BJ (cell line): ENCODE measurements at places on chromosomes 5 and 9.

DNA sequence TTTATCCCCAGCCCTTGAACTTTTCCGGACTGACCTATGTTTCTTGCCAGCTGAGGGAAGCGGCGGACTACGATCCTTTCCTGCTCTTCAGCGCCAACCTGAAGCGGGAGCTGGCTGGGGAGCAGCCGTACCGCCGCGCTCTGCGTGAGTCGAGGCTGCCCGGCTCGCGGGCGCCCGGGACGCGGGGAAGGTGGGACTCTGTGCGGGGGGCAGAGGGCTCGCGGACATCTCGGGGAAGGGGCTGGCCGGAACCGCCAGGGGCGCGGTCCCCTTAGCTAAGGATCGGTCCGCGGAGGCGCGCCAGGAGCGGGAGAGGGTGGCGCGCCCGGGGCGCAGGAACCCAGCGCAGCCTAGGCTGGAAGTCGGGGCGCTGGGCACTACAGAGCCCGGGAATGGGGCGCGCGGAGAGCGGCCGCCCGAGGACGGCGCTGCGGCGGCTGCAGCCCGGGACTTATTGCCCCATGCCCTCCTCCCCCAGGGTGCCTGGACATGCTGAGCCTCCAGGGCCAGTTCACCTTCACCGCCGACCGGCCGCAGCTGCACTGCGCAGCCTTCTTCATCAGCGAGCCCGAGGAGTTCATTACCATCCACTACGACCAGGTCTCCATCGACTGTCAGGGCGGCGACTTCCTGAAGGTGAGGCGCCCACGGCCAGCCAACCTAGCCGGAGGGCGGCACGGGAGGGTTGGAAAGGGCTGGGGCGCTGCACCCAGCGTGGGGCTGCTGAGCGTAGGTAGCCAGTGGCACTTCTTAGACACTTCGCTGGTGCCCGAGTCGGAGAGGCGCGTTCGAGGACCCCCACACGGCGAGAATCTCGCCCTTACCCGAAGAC is 922 bp downstream of the CRHBP start:
- DNase-seq = no peak

- DNase-seq = no peak
Measured at GRCh38 chr5:127423173-127423798, 94.2 kb upstream of the PRRC1 start.

- DNase-seq = no peak
Measured at GRCh38 chr5:173392-174290, 17.7 kb upstream of the LRRC14B start.

DNA sequence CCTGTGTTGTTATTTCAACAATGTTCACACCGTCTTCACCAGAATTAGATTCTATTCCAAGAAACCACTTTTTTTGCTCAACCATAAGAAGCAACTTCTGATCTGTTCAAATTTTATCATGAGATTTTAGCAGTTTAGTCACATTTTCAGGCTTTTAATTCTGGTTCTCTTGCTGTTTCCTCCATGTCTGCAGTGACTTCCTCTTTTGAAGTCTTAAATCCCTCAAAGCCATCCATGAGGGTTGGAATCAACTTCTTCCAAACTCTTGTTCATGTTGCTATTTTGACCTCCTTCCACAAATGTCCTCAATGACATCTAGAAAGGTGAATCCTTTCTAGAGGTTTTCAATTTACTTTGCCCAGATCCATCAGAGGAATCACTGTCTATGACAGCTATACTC is 25.7 kb upstream of the ENTREP1 start:
- no peak for DNase-seq

- no peak for DNase-seq
Measured at GRCh38 chr5:106258591-106259125, 1412.1 kb downstream of the EFNA5 start.

DNA sequence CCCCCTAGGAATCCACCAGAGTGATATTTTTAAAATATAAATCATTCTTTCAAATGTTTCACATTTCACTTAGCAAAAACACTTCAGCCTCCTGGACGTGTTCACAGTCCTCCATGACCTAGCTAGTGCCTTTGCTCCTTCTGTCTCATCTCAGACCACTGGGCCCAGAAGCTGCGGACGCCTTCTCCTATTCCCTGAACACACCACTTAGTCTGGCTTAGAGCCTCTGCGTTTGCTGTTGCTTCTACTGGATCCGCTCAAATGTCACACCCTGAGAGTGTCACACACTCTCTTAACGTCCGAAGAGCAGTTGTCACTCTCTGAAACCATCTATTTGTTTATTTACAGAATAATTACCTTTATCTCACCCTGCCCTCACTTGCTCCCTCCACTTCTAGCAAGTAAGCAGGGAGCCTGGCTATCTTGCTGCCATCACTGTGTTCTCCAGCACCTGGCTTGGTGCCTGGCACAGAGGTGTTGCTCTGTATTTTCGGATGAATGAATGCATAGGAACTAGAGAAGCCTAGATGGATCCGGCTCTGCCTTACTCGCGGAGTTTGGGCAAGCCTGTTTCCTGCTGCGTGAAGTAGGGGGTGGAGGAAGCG is 1.2 kb upstream of the GRK6 start:
- no peak for DNase-seq

GRCh38 chr5:14316471-14316870 is 173.3 kb downstream of the TRIO start:
- DNase-seq = no peak

GRCh38 chr5:139474890-139475791 is 4.3 kb downstream of the SMIM33 start:
- peak; percentile 46 for DNase-seq

- no peak for DNase-seq
Measured at GRCh38 chr5:52684051-52684450, 103.7 kb upstream of the ITGA1 start.

- no peak for DNase-seq
Measured at GRCh38 chr9:113622600-113623400, 159.3 kb downstream of the RGS3 start.

DNA sequence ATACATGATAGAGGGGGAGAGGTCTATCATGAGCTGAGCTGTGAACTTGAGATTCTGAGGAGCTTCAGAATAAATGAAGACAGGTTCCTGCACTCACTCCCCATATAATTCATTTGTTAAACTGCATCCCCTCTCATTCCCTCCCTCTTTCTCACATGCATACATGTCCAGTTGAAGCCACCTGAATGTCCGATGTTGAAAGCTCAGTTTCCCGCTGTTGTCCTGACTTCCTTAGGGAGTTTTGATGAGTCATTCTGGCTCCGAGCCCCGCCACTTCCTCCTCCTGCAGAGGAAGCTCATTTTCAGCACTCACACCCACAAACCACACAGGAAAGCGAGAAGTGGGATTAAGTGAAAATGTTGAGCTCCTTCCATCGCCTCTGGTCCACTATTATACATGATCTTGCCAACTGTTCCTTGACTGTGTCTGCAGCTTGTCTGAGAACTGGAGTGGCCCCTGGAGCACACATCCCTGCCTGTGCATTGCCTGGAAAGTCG is 121.2 kb downstream of the CEMIP2 start:
- DNase-seq = no peak

GRCh38 chr9:107284636-107285035 is 1.6 kb downstream of the RAD23B start:
- DNase-seq = no peak

- no peak for DNase-seq
Measured at GRCh38 chr5:43020399-43020746, 19.7 kb downstream of the ANXA2R start.

DNA sequence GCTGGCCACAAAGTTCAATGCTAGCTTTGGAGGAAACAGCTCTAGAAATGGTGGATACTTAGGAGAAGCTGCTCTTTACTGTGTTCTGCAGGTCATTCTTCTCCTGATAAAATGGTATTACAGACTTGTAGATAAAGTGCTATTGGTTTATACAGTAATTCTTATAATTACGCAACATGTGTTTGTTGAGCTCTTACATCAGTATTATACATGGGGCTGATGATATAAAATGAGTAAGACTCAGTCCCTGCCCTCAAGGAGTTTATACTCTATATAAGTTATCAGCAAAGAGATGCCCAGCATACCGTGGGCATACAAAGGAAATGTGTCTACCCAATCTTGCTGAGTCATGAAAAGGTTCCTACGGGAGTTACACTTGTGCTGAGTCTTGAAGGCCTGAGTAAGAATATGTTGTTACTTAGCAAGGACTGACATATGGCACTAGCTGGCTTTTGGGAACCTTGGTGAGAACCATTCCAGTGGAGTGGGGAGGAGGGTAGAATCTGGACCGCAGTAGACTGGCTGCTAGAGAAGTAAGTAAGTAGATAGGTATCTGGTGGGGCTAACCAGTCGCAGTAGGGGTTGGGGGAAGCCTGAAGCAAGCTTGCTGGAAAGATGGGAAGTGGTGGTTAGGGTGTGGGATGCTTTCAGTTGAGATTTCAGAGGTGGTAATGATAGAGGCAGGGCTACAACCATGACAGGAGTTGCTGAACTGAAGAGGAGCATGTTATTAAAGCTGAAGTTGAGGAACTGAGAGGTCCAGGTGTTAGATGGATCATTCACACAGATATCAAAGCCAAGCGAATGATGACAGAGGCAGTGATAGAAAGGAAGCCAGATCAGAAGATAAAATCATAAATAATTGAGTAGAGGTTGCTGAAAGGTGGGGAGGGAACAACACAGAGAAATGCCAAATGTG is 11.1 kb upstream of the TTC23L start:
- no peak for DNase-seq

GRCh38 chr5:145768863-145769262 is 66.3 kb downstream of the PRELID2 start:
- no peak for DNase-seq

- DNase-seq = no peak
Measured at GRCh38 chr9:80146466-80146865, 574.7 kb downstream of the TLE4 start.

- no peak for DNase-seq
Measured at GRCh38 chr9:90970608-90971007, 169.0 kb downstream of the SYK start.

DNA sequence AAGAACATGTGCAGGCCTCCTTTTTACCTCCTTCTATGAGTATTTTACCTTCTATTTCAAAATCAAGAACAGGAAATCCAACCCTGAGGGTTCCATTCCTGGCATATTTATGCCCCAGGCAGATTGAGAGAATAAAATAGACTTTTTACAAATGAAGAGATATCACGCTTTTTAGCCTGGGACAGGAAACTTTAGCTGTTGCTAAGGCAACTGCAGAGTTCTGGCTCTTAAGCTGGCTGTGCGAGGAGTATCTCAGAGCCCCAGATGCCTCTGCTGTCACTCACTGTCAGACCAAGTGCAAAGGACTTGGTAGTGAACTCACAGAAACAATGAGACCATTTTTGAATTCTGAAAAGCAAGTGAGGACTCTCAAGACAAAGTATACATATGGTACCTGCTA is 69.5 kb upstream of the HSPB3 start:
- DNase-seq = no peak

DNA sequence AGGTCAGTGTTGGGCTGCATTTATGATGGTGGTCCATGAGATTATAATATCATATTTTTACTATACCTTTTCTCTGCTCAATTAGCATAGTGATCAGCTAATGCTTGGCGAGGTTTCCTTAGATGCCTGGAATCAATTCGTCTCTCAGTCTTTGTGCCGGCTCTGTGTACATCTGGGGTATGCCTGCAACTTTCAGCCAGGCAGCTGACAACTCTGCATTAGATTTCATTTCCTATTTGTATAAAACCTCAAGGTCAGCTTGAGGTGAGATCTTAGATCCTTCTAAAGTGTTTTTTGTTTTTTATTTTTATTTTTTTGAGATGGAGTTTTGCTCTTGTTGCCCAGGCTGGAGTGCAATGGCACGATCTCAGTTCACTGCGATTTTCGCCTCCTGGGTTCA is 86.8 kb downstream of the MELK start:
- no peak for DNase-seq
